ENCODE measurements at places on chromosomes 5 and 9. TPM values are rescaled to one million over a fixed set of nuclear protein-coding genes. Genes with fewer than 3 reads are reported as not detected.

DNA sequence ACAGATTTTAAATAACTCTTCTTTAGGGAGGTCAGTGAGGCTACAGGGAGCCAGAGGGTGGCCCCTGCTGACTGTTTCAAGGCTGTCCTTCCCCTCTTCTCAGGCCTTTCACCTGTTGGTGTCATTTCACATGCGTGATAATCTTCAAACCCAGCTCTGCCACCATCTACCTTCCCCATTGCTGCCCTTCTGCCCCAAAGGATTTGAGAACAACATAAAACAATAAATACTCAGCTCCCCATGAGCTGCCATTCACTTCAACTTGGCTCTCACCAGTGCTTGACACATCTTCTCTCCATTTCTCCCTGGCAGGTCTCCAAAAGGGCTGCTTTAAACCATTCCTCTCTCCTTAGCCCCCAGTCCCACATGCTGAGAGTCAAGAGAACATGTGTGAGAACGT lies 75.5 kb upstream of the PALM2AKAP2 start:
- DNase-seq = no peak

GRCh38 chr5:156147261-156147943 lies 179.6 kb upstream of the SGCD start:
- DNase-seq = peak; percentile 12

DNA sequence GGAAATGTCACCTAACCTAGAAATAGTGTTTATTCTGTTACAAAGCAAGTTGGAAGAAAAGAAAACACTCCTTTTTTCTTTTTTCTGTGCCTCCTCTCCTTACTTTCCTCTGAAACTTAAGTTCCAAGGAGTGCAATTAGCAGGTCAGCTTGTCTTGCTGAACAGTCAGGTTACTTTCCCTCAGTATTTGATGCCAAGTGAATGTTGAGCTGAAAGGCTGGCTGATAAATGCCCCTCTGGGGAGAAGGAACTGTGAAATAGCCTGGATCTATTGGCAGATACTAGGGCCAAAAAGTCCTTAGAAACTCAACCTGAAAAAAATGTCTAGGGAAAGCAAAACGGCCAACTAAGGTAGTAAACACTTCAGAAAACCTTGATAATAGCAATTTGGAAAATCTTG lies 43.6 kb downstream of the GRIA1 start:
- no peak for DNase-seq

DNA sequence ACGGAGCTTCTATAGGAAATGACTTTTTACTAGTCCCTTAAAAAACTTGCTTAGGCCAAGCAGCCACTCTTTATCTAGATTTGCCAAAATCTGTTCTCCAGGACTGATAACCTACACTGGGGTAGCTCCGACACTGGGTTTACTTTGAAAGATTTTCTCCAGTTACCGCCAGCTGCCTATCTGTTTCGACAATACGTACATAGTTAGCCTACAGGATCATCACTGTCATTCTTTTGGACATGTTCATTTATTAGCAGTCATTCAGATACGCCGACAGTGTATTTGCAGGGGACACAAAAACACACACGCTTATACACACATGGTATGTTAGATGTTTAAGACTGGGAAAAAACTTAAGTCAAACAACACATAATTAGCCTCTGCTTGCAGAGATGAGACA lies 225.7 kb downstream of the DCP2 start:
- DNase-seq = no peak

- DNase-seq = no peak
These were observed 411.1 kb upstream of the GRIA1 start for GRCh38 chr5:153079396-153079795.

DNA sequence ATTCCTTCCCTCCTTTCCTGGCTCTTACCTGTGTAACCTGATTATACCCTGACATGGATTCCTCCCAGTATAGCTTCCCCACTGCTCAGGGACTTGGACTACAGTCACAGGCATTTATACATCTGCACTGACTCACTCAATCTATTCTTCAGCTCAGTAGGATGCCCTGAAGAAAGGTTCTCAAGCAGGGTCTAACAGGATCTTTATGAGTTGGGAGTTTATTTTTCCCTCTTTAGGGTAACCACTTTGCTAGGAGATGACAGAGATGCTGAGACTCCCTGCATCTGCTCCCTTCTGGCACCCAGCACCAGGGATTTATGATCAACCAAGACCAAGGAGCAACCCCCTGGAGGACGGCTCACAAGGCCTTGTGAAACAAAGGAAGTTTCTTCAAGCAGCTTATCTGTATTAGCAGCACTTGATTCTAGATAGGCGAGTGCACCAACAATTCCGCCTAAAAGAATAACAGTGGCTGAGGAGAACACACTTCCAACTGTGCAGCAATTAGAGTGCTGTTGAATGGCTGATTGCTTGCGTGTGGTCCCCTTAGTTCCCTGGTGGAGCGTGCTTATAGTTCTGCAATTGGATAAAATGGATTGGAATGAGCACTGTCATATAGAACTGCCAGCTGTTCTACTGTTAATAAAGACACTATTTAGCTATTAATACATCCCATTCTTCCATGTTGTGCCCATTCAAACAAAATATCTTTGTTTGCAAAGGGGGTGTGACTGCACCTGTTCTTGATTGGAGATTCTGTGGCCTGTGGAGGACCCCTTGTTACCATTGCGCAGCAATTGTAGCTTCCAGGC lies 482.6 kb downstream of the ZNF608 start:
- DNase-seq = peak; percentile 27

DNA sequence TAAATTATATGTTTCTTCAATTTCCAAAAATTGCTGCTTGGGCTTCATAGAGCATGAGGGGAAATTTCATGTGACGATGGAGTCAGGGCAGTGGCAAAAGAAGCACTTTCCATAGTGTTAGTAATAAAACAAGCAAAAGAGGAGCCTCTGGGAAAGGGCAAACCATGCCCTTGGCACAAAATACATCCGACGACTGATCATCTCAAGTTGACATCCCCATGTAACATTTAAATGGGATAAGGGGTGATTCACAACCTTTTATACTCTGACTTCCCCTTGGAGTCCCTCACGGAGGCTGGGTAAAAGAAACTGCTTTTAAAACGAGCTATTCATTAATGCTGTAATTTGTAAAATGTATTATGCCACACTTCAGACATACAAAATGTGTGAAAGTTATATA lies 161.4 kb upstream of the DMRT1 start:
- no peak for DNase-seq

DNA sequence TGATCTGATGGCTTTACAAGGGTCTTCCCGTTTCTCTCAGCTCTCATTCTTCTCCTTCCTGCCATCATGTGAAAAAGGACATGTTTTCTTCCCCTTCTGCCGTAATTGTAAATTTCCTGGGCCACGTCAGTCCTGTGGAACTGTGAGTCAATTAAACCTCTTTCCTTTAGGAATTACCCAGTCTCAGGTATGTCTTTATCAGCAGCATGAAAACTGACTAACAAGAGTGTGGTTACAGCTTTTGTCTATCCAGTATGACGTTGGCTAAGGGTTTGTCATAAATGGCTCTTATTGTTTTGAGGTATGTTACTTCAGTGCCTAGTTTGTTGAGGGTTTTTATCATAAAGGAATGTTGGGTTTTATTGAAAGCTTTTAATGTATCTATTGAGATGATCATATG lies 501.6 kb downstream of the CAAP1 start:
- DNase-seq = no peak

GRCh38 chr5:121954086-121954485 lies 7.7 kb upstream of the SRFBP1 start:
- no peak for DNase-seq

DNA sequence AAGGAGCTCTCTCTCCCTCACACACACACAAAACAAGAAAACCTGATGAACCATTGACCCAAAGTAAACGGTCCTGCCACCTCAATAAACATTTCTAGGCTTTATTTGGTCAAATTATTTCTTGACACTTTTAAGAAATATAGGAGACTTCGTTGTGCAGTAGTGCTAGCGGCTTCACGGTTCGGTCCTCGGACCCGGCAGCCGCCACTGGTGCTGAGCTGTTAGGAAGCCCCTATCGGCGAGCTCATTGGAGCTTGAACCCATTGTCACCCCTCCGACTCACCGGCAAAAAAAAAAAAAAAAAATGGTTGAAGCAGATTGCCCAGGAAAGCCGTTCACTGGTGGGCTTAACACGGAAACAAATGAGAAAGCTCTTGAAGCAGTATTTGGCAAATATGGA lies 1695.6 kb upstream of the ACO1 start:
- DNase-seq = no peak

- DNase-seq = no peak
These were observed 2.4 kb downstream of the BICD2 start for GRCh38 chr9:92762196-92762595.

DNA sequence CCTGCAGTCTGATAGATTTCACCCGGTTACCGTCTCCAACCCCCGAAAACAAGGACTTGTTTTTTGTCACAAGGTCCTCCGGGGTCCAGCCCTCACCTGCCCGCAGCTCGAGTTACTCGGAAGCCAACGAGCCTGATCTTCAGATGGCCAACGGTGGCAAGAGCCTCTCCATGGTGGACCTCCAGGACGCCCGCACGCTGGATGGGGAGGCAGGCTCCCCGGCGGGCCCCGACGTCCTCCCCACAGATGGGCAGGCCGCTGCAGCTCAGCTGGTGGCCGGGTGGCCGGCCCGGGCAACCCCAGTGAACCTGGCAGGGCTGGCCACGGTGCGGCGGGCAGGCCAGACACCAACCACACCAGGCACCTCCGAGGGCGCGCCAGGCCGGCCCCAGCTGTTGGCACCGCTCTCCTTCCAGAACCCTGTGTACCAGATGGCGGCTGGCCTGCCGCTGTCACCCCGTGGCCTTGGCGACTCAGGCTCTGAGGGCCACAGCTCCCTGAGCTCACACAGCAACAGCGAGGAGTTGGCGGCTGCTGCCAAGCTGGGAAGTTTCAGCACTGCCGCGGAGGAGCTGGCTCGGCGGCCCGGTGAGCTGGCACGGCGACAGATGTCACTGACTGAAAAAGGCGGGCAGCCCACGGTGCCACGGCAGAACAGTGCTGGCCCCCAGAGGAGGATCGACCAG lies 121.3 kb downstream of the DAB2IP start:
- DNase-seq = peak; percentile 88

- no peak for DNase-seq
These were observed 11.4 kb downstream of the ASTN2 start for GRCh38 chr9:117403403-117403811.

Gene RELL2
- 2.2 TPM for total RNA-seq

Gene DNAI1
- total RNA-seq = not detected

Gene C5orf58
- not detected for total RNA-seq

Gene SPINK6
- not detected for total RNA-seq

Gene CDC20B
- total RNA-seq = not detected

Gene LCN15
- not detected for total RNA-seq

Gene ARHGEF28
- total RNA-seq = 85.7 TPM

Gene PCDHGA2
- total RNA-seq = 1.2 TPM

Gene ADAMTS12
- 0.14 TPM for total RNA-seq
